B cell (primary cell): ENCODE measurements at places on chromosomes 7 and 10.

DNA sequence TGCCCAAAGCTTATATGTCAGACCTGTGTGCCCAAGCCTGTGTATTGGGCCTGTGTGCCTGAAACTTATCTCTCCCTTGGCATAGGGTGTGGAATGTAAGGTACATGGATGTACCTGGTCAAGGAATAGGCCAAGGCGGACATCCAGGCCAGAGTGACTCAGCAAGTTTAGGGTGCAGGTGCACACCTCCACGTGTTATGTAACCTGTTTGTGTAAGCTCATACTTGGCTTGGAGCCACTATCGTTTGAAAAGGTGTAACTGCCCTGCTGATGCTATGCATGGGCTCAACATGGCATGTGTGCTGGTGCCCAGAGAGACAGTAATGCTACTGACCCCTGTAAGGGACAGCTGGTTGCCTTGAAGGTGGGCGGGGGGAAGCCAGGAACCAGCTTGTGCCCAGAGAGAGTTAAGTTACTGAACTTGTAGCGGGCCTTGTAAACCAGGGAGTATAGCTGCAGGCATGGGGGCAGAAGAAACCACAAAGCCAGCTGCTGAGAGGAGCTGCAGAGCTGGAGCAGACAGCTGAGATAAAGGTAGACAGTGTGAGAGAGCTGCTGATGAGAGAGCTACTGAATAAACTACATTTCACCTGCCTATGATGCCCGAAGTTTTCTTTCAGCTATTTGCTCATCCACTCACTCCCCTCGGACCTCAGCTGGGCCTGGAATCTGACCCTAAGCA lies 656.4 kb upstream of the ZWINT start:
- DNase-seq = no peak

DNA sequence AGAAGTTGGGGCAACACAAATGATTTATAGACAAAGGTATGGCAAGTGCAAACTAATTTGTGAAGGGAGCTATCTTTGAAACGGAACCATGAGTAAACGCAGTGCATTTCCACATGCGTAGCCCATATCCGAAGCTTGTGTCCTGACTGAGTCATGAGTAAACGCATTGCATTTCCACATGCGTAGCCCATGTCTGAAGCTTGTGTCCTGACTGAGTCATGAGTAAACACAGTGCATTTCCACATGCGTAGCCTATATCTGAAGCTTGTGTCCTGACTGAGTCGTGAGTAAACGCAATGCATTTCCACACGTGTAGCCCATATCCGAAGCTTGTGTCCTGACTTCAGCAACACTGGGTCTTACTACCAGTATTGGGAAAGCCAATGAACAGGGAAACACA lies 95.0 kb downstream of the CELF2 start:
- peak; percentile 8 for DNase-seq

- no peak for DNase-seq
Observed at GRCh38 chr7:94244760-94245159, 149.9 kb upstream of the COL1A2 start.

GRCh38 chr7:3106361-3106826 lies 62.7 kb upstream of the CARD11 start:
- DNase-seq = no peak

DNA sequence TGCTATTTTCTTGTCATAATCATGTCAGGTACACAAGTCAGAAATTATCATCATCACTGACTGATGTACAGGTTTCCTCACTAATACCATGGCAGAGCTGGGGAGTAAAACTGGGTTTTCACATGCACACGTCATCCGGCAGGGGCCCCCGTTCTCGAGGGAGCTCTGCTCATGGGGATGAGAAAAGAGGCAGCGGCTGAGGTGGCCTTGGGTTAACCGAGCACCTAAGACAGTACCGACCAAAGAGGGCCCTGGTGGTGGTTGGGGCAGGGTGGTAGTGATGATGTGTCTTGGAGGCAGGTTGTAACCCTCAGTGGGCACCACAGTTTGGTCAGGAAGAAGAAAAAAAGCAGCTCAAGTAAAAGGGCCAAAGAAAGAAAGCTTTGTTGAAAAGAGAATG lies 12.1 kb upstream of the TRPV6 start:
- no peak for DNase-seq

DNA sequence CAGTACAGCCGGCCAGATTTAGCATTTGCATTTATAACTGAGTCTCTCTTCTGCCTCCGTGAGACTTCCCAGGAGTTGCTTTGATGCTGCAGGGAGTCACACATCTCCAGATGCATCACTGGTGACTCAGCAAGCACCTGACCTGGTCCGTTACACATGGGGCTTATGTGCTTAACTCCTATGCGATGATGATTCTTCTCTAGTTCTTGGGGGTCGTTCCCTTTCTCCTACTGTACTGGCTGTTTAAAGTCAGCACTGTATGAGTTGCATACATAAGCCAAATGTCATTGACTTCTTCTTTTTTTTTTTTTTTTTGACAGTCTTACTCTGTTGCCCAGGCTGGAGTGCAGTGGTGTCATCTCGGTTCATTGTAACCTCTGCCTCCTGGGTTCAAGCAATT lies 13.0 kb upstream of the AKR1E2 start:
- DNase-seq = no peak

DNA sequence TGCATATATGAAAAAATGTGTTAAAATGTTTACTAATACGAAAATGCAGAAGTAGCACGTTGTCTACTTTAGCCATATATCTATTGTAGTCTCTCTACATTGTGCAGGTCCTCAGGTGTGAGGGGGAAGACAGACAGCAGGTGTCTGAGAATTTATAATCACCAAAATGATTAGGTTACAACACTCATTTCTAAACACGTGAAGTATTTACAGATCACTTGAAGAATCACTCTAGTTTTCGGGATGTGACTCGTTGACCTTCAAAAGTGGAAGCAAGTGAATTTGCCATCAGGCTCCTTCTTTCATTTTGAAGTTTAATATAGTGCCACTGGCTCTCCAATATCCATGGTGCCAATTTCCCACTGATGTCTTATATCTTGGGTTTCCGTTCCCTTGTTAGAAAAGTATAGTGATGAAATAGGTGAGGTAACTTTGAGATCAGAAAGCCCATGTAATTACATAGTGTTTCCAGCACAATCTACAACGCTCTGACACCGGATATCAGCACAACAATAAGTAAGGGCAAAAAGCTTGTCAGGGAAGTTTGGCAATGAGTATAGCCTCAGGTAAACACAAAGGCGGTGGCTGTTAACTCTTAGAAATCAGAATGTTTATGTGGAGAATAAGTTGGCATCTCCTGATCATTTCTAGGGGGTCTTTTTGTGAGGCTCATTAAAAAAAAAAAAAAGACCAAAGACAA lies 57.5 kb upstream of the SP4 start:
- DNase-seq = no peak

DNA sequence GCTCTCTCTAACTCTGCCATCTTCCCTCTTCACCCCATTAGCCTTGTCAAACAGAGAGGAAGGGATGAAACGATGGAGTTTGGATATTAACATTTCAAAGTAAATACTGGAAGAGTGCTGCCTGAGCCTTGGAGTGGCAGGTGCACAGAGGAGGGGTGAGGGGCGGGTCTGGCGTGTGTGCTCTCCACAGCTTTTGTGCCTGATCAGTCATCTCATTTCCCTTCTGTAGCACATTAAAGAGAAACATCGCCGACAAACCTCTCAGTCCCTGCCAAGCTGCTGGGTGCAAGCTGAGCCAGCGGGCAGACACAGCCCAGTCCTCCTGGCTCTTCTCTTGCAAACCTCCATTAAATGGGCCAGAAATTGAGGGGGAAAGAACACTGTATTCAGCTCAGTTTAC lies 76.2 kb downstream of the SLIT1 start:
- DNase-seq = no peak

DNA sequence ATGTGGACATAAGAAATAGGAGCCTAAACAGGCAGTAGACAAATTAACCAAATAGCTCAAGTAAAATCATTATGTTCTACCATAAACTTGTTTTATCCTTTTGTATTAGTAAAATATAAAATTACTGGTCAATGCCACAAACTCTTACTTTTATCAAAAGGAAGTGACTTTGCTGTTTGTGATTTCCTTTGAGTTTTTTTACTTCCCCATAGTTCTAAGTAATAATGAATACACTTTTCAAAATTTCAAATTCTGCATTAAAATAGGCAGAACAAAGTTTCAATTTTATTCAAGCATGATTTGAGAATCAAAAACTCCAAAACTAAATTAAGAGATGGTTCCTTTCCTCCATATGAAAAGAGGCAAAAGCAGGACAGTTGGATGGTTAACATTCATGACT lies 139.7 kb upstream of the ABCB5 start:
- no peak for DNase-seq
